ENCODE measurements at places on chromosomes 12 and 14.

DNA sequence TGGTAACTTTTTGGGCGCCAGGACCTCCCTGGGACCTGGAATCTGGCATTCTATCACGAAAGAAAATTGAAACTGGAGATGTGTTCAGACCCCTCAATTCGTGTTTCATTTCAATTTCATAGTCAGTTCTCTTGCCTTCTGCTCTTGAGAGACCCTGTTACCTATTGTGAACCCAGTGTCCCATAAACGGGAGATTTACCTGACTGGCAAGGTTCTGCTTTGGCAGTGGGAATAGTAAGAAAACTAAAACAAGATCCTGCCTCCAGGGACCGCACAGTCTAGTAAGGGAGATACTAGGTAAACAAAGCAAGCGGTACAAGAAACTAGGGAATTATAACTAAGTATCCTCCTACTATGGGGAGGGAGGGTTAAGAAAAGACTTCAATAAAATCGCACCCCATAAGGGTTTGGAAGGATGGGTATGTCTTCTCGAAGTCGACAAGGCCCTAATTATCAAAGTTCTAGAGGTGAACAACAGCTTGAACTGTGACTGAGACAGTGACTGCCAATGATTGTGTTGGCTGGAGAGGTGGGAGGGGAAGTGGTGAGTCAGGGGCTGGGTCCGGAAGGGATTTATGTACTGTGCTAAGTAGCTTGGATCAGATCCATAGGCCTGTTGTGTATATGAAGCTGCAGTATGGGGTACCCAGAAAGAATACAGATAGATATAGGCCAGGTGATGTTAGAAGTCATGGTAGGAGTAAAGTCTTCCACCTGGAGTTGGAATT, 754 bp downstream of the ACSS3 start:
- DNase-seq = no peak

GRCh38 chr12:94277426-94278000, 129.1 kb downstream of the PLXNC1 start:
- DNase-seq = no peak

GRCh38 chr12:132174015-132174838, 30.0 kb downstream of the NOC4L start:
- DNase-seq = no peak

GRCh38 chr12:4609071-4609470, 39.8 kb downstream of the AKAP3 start:
- DNase-seq = no peak

GRCh38 chr12:14892726-14893505, 7.3 kb upstream of the MGP start:
- no peak for DNase-seq
